ENCODE measurements at places on chromosomes 1 and 21.

DNA sequence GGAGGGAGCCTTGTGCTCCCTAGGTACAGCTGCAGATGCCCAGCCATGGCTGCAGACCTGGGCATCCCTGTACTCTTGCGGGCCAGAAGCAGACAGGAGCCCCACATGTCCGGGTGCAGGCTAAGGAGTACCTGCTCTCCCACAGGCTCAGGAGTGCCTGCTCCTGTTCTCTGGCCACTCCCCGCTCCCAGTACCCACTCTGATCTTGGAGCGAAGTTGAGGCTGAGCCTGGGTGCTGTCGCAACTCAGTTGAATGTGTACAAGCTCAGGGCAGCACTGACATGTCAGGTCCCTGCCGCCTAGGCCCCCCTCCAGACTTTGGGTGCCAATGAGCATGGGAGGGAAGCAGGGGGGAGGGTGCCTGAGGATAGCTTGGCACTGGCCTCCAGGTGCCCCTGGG, 666.9 kb downstream of the PLPP3 start:
- DNase-seq, result no peak

DNA sequence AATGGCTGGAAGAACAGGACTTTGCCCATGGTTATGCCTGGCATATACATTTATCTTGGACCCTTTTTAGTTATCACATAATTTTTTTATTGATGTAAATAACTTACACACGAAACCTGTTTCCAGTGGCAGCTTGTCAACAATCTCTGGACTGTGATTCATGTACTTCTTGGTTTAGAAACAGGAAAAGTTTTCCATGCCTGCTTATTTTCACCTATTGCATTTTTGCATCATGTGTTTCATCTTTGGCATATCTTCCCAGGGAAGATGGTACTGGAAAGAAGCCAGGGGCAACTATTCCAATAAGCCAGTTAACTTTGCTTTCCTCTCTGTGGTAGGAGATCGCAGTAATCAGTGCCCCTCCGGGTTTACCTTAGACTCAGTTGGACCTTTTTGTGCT, 210.3 kb downstream of the TPR start:
- DNase-seq, result no peak

DNA sequence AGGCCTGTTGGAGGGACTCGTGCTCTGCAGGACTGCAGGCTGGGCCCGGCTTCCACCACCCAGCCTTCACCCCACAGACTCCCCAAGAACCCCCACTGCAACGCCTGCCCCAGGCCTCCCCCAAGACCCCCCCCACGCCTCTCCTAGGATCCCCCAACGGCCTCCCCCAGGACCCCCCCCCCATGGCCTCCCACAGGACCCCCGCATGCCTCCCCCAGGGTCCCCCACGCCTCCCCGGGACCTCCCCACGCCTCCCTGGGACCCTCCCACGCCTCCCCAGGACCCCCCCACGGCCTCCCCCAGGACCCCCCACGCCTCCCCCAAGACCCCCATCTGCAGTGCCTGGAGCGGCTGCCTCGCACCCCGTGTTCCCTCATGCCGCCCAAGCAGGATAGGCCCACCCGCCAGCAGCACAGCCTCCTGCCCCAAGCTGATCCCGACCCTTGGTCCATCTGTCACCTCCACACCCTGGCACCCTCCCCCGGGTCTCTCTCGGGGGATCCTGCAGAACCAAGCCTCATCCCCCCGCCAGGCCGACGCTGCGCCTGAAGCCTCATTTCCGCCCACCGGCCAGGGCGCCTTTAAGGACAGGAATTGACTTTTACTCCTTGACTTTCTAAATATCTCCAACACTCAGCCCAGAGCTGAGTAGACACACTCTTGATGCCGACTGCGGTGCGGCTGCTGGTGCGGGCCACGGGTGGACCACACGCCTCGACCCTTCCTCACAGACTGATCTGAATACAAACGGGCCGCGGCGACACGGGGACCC, 14.1 kb upstream of the RNF223 start:
- DNase-seq, result no peak

- no peak for DNase-seq
These were observed 2.1 kb downstream of the GNAT2 start for GRCh38 chr1:109617291-109617801.

- DNase-seq, result no peak
These were observed 65.4 kb downstream of the MATN1 start for GRCh38 chr1:30658014-30658336.

DNA sequence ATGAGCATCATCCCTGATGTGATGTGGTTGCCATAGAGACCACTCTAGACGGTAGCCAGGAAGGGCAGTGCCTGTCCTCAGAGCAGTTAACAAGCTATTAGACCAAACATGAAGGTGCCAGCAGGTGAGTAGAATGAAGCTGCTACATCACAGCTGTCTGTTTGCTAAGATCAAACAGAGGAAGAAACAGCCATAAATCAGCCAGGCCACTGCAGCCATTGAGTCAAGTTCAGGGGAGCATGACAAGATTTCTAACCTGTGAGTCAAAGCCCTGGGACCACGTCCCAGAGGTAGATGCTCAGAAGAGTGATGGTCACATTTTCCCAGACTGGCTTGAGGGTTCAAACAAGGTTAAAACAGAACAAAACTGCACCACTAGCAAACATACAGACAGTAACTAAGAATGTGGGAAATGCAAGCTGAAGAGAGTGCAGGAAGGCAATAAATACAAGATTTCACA, 450.6 kb upstream of the DAB1 start:
- DNase-seq, result no peak

DNA sequence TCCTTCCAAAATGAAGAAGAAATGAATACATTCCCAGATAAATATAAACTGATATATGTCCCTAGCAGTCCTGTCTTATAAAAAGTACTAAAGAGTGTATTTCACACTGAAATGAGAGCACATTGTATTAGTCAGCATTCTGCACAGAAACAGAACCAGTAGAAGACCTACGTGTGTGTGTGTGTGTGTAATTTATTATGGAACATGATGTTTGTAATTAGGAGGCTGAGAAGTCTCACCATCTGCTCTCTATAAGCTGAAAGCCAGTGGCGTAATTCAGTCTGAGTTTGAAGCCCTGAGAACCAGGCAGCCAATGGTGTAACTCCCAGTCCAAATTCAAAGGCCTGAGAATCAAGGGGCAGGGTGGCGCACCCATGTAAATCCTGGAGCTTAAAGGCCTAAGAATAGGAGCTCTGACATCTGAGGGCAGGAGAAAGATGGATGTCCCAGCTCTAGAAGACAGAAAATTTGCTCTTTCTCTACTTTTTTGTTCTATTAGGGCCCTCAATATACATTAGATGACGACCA, 146.5 kb upstream of the LYPLAL1 start:
- DNase-seq, result no peak

DNA sequence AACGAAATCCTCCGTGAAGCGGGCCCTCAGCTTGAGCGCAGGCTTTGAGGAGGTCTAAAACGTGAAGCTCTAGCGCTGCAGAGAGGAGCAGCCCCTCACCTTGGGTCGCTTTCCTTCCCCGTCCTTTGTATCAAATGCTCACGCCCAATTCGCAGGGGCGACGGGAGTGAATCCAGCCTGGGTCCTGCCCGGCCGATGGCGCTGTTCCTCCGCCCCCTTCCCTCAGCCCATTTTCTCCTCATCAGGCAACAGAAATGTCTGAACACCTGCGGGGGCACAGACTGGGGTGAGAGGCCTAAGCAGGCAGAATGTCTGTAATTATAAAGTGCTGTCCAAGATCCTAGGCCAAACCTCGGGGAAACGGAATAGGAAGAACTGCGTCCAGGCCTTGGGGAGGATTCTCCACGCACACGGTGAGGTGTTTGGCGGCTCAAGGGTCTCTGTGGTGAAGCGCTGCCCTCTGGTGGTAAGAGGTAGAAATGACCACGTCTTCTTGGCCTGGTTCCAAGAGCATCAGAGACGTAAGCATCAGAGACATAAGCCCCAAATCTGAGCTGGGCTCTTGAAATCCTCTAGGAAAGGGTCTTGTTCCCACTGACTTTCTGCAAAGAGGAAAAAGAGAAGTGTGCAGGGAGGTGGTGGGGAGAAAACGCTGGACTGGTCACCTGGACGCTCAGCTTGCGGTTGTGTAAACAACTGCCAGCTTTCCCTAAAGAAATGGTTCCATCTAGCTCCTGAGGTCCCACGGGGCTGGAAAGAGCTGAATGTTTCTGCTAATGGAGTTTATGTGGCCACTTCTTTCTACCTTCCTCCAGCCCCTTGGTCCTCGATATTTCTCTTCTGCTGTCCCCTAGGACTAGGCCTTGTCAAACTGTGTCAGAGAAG, 92.1 kb upstream of the CD53 start:
- peak; percentile 47 for DNase-seq

DNA sequence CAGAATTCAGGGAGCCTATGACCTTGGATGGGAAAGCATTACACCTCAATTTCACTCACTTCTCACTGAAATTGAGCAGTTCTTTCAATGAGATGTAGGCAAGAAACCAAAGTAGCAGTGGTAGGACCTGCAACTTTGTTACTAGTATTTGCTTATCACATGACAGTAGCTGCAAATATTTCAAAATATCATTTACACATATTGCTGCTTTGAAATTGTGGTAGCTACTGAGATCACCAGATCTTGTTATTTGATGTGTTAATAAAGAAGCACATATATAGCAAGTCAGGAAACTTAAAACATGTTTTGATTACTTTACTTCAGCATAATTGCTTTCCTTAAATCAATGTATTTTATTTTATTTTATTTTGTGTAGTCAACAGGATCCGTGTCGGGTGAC, 12.9 kb downstream of the LDLRAD2 start:
- no peak for DNase-seq

DNA sequence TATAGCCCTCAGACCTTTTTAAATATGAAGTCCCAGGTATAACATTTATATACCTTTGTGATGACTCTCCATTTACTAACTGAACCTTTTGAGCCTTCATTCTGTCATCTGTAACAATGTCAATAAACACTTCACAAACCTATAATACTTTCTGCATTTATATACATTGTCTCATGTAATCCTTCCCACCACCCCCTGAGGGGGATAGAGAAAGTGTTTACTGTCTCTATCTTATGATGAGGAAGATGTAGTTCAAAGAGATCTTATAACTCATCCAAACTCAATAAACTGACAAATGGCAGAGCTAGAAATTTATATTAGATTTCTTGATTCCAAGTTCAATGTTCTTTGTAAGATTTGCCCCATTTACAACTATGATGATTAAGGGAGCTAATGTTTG, 48.3 kb upstream of the CR2 start:
- DNase-seq, result no peak

DNA sequence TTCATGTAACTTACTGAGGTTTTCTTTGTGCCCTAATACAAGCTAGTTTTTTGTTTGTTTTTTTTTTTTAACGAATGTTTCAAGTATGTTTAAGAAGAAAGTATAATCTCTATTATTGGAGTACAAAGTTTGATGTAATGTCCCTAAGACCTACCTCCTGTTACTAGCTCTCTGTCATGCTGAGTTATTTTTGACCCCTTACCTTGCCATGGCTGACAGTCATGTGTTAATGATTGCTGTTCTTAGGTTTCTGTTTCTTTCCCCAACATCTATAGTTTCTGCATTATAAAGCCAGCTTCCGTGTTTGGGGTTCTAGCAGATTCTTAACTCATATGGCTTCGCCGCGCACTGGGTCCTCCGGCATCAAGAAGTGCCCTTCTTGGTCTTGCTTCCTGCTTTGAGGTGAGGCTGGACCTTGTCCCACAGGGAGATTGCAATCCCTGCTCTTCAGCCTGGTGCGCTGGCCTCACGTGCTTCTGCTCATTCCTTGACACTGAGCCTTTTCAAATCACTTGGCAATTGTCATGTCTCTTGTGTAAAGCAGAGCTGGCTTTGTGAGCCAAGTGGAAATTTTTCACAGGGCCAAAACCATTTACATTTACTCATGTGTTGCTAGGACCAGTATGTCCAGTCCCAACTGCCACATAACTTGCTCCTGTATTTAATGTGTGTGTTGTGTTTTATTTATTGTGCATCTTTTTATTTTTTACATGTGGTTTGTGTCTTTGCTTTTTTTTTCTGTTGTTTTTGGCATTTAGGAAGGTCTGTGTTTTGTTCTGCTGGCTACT, 135.0 kb upstream of the COL6A1 start:
- no peak for DNase-seq

DNA sequence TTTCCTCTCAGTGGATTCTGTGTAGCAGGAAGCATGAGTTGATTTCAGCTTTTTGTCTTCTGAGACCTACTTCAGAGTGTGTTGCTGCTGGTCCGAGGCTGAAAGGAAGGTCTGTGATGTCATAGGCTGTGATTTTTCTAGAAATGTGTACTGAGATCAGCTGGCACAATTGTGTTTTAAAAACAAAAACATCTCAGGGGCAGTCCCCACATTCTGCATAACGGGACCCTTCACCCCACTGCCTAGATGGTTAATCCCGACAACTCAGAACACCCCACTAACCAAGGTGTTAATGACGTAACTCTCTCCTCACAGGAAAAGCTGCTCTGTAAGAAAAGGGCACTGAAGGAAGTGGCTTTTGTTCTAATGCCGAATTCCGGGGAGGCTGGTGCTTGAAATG, 59.8 kb upstream of the PPP2R5A start:
- no peak for DNase-seq

- no peak for DNase-seq
These were observed 19.7 kb upstream of the FASLG start for GRCh38 chr1:172638885-172639831.

GRCh38 chr1:99643021-99643779, 2.7 kb upstream of the PALMD start:
- no peak for DNase-seq

GRCh38 chr1:199453723-199454122, 573.8 kb upstream of the NR5A2 start:
- DNase-seq, result no peak

- DNase-seq, result no peak
These were observed 41.7 kb downstream of the LRP8 start for GRCh38 chr1:53285969-53286760.

GRCh38 chr1:29684141-29684540, 447.8 kb downstream of the PTPRU start:
- DNase-seq, result no peak

DNA sequence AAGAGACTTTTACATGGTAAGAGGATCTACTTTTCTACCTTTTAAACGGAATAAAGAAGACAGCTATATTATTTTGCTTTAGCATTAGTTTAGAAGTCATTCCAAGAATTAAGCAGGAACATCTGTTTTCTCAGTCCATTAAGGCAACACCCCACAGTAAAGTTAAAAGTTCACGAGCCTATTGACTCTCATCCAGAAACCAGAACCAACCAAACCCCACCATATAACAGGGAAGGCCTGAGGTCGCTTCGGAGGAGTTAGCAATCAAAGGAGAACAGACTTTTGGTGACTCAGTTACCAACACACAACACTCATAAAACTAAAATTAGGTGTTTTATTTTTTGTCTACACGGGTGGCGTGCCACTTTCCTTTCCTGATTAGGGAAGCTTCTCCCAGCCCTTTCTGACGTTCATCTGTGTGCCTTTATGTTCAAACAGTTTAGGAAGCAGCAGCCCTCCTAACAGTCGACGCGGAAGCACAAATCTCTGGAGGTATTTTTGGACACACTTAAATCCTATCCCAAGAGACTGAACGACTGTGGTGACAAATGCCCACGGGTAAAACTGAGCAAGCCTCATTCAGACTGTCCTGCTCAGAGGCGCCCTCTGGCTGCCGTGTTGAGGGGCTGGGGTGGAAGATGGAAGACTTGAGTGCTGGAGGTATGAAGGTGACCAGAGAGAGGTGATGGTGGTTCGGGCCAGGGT, 8.6 kb upstream of the PLA2G2C start:
- no peak for DNase-seq

- DNase-seq, result no peak
These were observed 8.5 kb downstream of the ERG start for GRCh38 chr21:38489729-38490128.

GRCh38 chr1:186093437-186093836, 281.6 kb downstream of the TPR start:
- DNase-seq, result no peak

- DNase-seq, result no peak
These were observed 58.2 kb downstream of the BCAR3 start for GRCh38 chr1:93623436-93623835.

GRCh38 chr1:220742520-220742919, 5.6 kb upstream of the MTARC2 start:
- no peak for DNase-seq
